ENCODE measurements at places on chromosomes 11 and 22.

GRCh38 chr11:92384358-92384757, 159.7 kb downstream of the FAT3 start:
- DNase-seq: peak; percentile 69

DNA sequence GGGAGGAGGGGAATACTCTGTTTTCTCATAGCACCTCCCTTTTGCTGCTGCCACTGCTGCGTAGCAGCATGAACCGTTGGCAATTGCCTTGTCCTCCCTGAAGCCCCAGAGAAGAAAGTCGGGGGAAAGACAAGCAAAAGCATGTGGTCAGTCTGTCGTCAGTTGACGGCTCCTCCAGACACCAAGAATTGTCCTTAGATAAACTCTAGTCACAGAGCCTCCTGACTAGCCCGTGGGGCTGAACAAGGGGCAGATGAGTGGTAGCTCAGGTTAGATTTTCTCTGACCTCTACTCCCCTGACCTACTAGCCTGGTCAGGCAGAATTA, 126.4 kb upstream of the HSD17B12 start:
- no peak for DNase-seq

DNA sequence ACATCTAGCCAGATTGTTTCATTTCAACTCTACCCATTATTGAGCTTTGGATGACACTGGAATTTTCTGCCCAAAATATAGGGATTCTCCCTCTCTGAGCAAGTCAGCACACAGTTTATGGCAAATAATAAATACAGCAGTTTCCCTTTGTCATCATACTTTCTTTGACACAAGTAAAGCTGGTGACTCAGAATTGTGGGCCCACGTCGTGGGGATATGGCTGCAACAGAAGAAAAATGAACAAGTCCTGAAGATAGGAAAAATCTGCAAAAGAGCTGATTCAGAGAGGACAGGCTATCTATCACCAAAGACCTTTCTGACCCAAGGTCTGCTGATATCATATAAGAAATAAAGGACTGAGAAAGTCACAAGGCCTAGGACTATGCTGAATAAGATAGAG, 236.3 kb upstream of the ZC3H12C start:
- DNase-seq: no peak

GRCh38 chr22:37684803-37685615, 1.1 kb upstream of the NOL12 start:
- DNase-seq: no peak

DNA sequence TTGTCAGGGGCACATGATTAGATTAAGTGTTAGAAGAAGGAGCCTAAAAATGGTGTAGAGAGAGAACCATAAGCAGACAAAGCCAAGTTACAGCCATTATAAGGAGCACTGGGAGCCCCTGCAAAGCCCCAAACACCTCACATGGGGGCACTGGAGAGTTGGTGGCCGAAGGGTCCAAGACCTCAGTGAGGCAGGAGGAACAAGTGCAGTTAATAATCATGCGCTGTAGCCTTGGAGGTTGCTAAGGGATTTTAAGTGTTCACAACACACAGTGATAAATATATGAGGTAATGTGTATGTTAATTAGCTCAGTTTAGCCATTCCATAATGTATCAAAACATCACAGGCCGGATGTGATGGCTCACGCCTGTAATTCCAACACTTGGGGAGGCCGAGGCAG, 54.4 kb upstream of the JAM3 start:
- DNase-seq: no peak

GRCh38 chr11:131925829-131926228, 555.4 kb downstream of the NTM start:
- no peak for DNase-seq

GRCh38 chr22:26679003-26679629, 21.7 kb downstream of the MIAT start:
- peak; percentile 77 for DNase-seq

DNA sequence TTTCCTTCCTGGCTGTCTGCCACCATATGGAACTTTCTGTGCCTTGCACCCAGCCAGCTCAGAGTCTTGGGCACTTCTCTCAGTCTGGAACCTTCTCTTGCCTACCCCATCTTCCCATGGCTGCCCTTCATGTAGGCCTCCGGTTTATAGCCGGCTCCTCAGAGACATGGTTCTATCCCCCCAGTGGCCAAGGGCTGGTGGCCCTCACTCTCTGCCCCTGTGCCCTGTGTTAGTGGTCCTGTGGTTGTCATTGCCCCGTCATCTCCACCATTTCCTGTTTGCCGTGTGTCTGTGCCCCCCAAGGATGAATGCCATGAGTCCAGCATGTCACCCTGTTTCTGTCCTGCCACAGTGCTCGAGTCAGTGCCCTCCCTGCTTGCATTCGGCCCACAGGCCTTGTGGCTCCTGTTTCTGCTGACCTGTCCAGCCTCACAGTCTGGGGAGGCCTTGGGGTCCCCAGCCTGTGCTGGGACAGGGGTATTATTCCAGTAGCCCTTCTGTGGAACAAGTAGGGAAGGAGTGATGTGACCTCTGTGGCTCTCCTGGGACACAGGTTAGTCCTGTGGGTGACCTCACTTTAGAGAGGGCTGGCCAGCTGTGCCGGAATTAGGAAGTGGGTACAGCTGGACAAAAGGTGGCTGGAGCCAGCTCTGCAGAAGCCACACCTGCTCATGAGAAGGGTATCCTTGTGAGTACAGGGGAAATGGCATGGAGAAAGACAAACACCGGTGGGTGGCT, 30.7 kb downstream of the ST3GAL4 start:
- DNase-seq: no peak

- DNase-seq: peak; percentile 86
Measured at GRCh38 chr22:24486501-24486921, 8.6 kb upstream of the UPB1 start.

DNA sequence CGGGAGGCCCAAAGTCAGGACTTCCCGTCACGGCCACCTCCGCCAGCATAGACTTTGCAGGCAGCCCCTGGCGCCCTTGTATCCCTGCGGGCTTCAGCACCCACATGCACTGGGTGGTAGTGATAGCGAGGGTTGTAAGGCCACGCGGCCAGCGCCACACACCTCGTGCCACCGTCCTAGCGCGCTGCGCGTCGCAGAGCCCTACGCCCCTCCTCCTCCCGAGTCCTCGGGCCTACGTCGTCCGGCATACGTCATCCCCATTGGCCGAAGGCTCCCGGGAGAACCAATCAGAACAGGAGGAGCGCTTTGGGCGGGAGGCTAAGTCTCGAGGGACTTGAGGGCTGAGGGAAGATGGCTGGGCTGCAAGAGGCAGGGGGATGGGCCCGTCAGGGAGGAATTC, 1.3 kb upstream of the BTBD18 start:
- DNase-seq: no peak

- no peak for DNase-seq
Measured at GRCh38 chr11:72327606-72328005, 83.6 kb upstream of the PHOX2A start.

DNA sequence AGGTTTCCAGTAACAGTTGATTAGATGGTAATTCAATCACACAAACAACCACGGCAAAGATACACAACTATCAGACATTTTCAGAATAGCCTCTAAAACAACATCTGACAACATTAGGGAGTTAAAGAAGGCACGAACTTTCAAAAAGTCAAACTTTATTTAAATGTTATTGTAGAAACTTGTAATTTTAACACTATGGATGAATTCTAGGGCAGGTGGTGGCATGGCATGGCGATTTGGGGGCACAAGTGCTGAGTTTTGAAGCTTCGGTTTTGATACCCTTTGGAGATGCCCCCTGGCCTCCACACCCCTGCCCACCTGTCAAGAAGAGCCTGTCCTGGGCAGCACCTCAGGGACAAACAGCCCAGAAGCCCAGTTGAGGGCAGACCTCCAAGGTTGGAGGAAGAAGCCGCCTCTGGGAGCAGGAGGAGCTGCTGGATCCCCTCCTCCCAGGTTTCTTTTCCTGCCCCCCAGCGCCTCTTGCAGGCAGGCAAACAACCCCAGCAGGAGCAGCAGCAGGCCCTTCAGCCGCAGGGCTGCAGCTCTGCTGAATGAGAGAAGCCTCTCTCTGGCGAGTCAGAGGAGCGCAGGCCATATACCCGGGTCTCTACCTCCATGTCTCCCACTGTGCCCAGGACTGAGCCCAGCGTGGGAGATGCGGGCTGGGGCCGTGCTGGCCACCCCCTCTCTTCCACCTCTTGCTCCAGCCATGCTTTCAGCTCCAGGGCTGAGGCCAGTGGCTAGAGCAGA, 102.1 kb upstream of the IGLL5 start:
- DNase-seq: no peak

DNA sequence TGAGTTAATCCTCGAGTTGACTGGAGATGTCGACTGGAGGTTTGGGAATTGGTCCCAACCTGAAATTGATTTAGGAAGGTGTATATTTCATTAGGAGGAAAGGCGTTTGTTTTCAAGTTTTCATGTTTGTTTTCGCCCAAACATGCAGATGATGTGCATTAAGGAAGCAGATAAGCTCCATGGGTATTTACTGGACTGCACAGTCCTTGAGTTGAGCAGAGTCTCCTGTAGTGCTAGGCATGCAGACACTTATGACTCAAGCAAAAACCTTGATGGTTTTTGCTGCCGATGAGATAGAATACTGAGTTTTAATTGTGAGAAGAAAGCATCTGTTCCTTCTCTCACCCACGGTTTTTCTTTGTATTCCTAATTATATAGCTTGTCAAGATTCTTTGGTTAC, 27.9 kb downstream of the CABIN1 start:
- DNase-seq: peak; percentile 23

GRCh38 chr11:2534134-2534956, 89.5 kb downstream of the KCNQ1 start:
- no peak for DNase-seq

GRCh38 chr22:29755889-29756288, 10.9 kb downstream of the ZMAT5 start:
- no peak for DNase-seq

DNA sequence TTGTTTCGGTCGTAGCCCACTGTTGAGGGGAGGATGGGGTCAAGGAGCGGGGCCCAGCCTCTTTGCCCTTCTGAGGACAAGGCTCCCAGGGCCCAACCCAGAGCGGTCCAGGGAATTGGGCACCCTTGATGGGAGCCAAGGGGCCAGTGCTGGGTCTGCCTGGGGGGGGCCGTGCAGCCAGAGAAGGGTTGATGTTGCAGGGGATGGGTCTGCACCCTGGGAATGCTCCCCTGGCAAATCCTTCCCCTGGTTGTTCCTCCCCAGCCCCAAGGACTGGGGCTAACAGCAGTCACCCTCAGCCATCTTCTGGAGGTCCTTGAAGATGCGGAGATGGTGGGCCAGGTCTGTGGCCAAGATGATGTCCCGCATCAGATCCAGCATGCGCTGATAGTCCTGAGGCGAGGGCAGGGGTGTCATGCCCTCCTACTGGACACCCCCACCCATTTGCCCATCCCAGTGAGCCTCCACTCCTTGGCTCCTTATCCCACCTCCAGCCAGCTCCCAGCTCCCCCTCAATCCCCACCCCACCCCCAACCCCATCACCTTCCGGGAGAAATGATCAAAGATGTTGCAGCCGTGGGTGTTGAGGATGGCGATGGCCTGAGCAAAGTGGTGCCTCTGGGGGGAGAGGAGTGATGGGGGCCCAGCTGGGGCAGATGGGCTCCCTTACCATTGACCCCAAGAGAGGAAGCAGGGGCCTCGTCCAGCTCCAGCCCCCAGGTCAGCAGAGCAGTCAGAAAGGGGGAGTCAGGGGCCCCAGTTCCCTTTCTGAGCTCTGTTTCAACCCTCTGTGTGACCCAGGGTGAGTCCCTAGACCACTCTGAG, 95.0 kb downstream of the PDE2A start:
- DNase-seq: no peak

DNA sequence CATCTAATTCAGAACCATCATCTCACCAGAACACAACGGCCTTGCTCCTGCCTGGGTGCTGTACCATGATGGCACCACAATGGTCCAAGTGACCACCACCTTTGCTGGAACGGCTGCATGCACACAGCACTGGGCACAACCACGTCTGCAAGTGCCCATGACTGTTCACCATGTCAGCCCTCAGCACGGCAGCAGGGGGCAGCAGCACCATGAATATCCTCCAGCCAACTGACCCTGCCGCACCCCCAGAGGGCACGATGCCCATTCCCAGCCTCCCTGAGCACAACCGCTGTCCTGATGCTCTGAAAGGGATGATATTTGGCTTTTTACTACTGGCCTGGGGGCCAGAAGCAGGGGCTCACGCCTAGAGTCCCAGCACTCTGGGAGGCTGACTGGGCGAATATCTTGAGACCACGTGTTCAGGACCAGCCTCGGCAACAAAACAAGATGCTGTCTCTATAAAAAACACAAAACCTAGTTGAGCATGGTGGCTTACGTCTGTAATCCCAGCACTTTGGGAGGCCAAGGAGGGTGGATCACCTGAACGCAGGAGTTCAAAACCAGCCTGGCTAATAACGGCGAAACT, 25.7 kb downstream of the DRD4 start:
- peak; percentile 58 for DNase-seq

GRCh38 chr11:11519184-11519583, 102.6 kb downstream of the GALNT18 start:
- no peak for DNase-seq

GRCh38 chr11:92841719-92842118, 127.7 kb upstream of the MTNR1B start:
- no peak for DNase-seq

DNA sequence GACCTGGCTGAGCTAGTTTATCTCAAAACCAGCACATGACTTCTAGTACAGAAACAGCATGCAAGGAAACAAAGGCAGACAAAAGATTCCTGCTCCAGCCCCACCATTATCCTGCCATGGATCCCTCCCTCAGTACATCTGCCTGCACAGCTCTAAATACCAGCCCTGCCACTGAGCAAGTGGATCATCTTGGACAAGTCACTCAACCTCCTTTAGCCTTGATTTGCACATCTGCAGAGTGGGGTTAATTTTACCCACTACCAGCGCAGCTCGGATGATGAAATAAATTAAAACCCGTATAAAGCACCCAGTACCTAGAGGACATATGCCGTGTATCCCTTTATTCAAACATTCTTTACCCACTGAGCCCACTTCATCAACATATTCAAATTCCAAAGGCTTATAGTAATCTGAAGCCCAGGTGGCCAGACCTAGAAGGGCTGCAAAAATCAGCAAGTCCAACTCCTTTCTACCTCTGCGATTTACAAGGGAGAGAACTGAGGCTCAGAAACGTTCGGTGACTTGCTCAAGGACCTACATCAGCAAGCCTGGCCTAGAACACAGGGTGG, 7.5 kb downstream of the SYN3 start:
- no peak for DNase-seq

DNA sequence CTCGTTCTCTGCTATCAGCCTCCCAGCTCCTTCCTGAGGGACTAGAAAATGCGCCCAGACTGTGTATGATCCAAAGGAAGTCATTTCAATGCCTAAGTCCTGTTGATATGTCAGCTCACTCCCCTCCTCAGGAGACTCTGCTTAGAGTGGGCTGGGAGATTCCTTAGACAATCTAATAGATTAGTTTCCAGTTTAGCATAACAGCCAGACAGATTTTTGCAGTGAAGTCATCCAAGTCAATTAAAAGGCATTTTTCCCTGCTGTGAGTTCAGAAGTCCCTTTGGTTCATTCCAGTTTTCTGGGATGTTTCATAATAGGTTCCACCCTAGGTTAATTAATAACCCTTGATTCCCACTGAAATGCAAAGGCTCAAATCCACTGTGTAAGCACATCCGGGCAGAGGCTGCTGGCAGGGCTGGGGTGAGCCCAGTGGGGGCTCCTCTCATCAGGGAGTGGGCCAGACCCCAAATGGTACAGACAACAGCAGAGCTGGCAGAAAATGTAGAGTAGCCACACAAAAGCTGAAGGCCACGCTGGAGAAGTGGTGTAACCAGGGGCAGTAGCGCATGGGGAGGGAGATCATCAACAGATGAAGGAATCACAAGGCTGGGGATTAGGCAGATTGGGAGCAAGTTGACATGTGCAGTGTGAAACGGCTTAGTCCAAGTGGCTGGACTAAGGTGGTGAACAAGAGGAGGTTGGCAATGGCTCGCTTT, 90.6 kb downstream of the SYN3 start:
- DNase-seq: no peak

- no peak for DNase-seq
Measured at GRCh38 chr22:26564672-26565071, 25.3 kb downstream of the TPST2 start.

GRCh38 chr11:60905551-60906113, 753 bp downstream of the PRPF19 start:
- peak; percentile 52 for DNase-seq
